ENCODE measurements at places on chromosomes 4 and X. TPM values are rescaled to one million over a fixed set of nuclear protein-coding genes. Genes with fewer than 3 reads are reported as not detected.

DNA sequence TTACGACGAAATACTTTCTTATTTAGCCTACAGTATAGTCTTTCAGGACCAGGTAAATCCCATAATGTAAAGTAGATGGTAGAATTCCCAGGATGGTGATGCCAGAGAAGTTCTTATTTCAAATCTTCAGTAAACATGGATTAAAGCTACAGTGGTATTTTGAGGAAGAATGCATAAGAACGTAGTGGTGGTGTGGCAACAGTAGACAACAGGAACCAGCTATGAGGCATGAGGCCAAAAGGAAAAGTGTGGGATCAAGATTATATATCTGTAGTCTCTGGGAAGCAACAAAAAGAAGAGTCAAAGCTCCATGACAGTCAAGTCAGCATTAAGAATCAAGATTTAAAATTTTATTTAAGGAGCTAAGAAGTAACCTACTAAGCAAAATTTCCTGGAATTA, 60.2 kb downstream of the METTL14 start:
- H3K27me3 ChIP-seq: no peaks in the 10 kb centered on the region
- no peaks in the 10 kb centered on the region for H3K4me1 ChIP-seq
- H3K4me3 ChIP-seq: no peak overlapping the region
- no peak for DNase-seq
- no peaks in the 10 kb centered on the region for H3K36me3 ChIP-seq

GRCh38 chrX:63656871-63657580, 128.0 kb downstream of the ARHGEF9 start:
- no peak overlapping the region for H3K4me3 ChIP-seq
- H3K36me3 ChIP-seq: no peaks in the 10 kb centered on the region
- DNase-seq: no peak

- no peak for DNase-seq
- no peaks in the 10 kb centered on the region for H3K36me3 ChIP-seq
- peak overlapping the region; percentile 8 for H3K4me3 ChIP-seq
- H3K27ac ChIP-seq: peak overlapping the region; percentile 67
These were observed 252.7 kb downstream of the MAPK10 start for GRCh38 chr4:86107112-86107511.

DNA sequence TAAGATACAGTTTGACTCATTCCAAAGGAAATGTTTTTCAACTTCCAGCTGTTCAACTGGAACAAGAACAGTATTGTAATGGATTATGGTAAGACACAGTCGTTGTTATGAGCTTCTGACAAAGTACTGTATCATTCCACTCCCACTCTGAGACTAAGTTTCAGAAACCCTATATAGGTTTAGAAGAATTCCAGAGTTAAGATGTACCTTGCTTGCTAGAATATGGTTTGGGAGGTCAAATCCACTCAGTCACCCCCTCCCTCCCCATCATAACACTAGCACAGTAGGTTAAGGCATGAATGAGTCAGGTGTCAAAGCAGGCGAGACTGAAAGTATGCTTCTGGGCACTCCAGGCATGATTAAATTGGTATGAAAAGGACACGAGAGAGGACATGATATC, 339.7 kb downstream of the DMD start:
- H3K27me3 ChIP-seq: no peaks in the 10 kb centered on the region
- H3K36me3 ChIP-seq: no peaks in the 10 kb centered on the region
- H3K4me3 ChIP-seq: no peak overlapping the region
- no peak for DNase-seq
- no peaks in the 10 kb centered on the region for H3K4me1 ChIP-seq
- H3K27ac ChIP-seq: no peak overlapping the region

DNA sequence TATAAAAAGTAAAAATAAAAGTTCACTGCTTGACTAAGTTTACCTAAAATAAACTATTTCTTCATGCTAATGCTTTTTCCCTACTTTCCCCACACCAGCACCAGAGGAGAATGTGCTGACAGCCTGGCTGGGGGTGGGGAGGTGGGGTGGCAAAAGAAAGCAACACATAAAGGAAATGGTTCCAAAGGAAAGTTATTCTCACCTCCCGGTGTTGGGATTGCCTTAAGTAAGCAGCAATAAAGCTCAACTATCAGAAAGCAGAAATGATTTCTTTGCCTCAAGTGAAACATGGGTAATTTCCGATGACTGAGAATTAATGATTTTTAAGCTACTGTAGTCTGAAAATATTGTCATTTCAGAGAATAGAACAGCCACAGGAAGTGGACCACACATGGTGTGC, 84.5 kb upstream of the DKK2 start:
- no peak overlapping the region for H3K27ac ChIP-seq
- no peaks in the 10 kb centered on the region for H3K4me1 ChIP-seq
- H3K36me3 ChIP-seq: no peaks in the 10 kb centered on the region
- no peak overlapping the region for H3K4me3 ChIP-seq

- H3K27ac ChIP-seq: no peak overlapping the region
- no peak for DNase-seq
- no peaks in the 10 kb centered on the region for H3K36me3 ChIP-seq
- H3K27me3 ChIP-seq: no peaks in the 10 kb centered on the region
- no peak overlapping the region for H3K4me3 ChIP-seq
- no peaks in the 10 kb centered on the region for H3K4me1 ChIP-seq
These were observed 27.0 kb downstream of the CLCN4 start for GRCh38 chrX:10183760-10184159.

DNA sequence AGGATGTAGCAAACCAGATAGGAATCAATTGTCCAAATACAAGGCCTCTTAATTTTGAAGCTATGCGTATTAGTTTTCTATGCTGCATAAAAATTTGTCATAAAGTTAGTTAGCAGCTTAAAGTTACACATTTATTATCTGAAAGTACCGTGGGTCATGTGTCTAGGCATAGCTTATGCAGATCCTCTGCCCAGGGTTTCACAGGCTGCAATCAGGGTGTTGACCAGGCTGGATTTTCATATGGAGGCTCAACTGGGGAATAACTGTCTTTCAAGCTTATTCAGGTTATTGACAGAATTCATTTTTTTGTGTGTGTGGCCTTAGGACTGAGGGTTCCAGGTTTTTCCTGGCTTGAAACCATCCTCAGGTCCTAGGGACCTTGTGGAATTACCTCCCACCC, 265.1 kb downstream of the SLC39A8 start:
- no peaks in the 10 kb centered on the region for H3K36me3 ChIP-seq
- H3K27ac ChIP-seq: no peak overlapping the region

- no peak within 1 kb of the TSS for H3K4me3 ChIP-seq
- no peak for DNase-seq
- H3K4me1 ChIP-seq: no peaks in the 10 kb centered on the region
These were observed at the start of gene TASL for GRCh38 chrX:30577362-30577991. Gene TASL (minus strand): TSS chrX:30577766. CDS start chrX:30560355, 17,411 bp downstream.

- H3K36me3 ChIP-seq: no peaks in the 10 kb centered on the region
- no peak overlapping the region for H3K4me3 ChIP-seq
- no peak for DNase-seq
- no peaks in the 10 kb centered on the region for H3K27me3 ChIP-seq
These were observed 102.8 kb upstream of the PDLIM3 start for GRCh38 chr4:185638093-185638492.

DNA sequence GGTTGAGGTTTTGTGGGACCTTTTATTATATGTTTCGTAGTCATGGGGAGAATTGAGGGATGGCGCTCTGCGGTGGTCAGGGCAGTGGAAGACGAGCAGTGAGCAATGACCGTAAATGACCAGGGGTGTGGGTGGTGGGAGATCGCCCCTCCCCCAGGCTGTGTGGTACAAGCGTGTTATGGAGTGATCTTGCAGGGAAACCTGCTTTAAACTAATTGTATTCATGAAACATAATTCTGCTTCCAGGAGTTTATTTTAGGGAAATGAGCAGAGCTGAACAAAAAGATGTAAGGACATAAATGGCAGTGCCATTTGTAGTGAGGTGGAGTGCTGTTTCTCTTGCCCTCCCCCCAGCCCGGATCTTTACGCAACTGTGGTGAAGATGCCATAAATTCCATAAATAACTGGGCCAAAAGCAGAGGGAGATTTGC, 20.2 kb downstream of the GYG2 start:
- no peak overlapping the region for H3K27ac ChIP-seq
- H3K27me3 ChIP-seq: no peaks in the 10 kb centered on the region
- DNase-seq: no peak
- H3K36me3 ChIP-seq: no peaks in the 10 kb centered on the region

DNA sequence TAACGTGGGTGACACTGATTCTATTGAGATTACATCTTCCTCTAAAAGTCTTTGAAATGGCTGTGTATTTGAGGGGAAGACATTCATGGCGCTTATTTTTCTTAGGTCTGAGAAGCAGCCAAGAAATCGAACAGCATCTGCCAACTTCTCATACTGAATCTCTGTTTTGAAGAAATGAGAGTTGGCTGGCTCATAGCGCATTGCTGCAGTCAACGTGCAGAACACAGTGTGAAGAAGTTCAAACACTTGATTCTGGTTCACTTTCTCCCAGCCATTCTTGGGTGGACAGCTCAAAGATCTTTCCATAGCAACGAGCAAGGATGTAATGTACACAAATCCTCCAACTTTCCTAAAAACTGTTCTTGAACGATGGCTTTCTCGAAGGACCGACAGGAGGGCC, 156.5 kb downstream of the WDFY3 start:
- no peaks in the 10 kb centered on the region for H3K4me1 ChIP-seq
- no peak overlapping the region for H3K4me3 ChIP-seq
- H3K36me3 ChIP-seq: no peaks in the 10 kb centered on the region
- H3K27me3 ChIP-seq: no peaks in the 10 kb centered on the region
- no peak for DNase-seq
- H3K27ac ChIP-seq: no peak overlapping the region

DNA sequence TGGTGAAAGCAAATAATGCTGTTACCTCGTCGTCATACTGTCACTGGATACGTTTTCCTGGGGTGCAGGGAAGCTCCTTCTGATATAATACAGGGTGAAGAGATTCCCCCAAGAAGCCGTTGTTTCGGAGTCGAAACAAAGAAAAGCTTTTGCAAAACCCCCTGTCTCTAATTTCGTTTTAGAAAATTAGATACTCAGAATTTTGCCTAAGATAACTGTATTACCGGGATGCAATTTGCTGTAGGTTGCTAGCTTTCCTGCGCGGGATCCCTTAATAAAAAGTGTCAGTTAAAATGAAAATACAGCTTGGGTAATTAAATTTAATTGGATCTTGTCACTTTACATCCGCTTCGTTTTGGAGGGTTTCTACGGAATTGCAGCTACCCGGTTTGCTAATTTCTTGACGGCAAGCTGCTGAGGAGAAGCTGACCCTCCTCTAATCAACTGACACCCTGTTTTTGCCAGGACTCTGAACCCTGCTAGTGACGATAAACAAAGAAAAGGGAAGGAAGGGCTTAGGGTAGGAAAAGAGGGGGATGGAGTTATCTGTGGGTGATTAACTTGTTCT, 174.6 kb downstream of the SHOX start:
- H3K36me3 ChIP-seq: no peaks in the 10 kb centered on the region
- H3K27me3 ChIP-seq: no peaks in the 10 kb centered on the region
- no peak overlapping the region for H3K4me3 ChIP-seq
- DNase-seq: no peak
- no peak overlapping the region for H3K27ac ChIP-seq

Gene FGG
- total RNA-seq: not detected

Gene ZDHHC15
- total RNA-seq: 2.0 TPM

Gene HNRNPDL
- 209 TPM for total RNA-seq

Gene RBMXL3
- total RNA-seq: not detected

Gene NAP1L3
- total RNA-seq: 5.4 TPM

Gene PABPC1L2B
- not detected for total RNA-seq

Data from uterus (tissue), 4 donors.